ENCODE measurements at places on chromosomes 5 and 9.

GRCh38 chr5:72177538-72177937 is 70.3 kb downstream of the MAP1B start:
- DNase-seq, result no peak

DNA sequence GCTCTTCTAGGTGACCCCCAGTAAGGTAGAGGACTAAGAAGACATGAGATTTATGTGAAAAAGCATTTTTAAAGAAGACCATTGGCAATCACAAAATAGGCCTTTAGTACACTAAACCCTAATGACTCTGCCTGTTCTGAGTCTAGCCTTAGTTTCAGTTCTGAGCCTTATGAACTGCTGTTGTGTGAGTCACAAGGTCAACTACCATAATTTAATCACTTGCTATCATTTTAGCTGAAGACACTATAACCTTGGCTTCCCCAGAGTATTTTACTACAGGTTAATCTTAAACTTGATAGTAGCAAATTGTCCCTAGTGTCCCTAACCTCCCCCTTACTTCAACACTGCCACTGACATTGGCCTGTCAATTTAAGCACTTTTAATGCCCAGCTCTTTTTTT is 34.4 kb downstream of the APC start:
- DNase-seq, result no peak

GRCh38 chr5:36301858-36302603 is at the start of gene RANBP3L:
Gene RANBP3L (minus strand): TSS chr5:36301902. CDS start chr5:36301416, 486 bp downstream.
- no peak for DNase-seq

- DNase-seq, result no peak
These were observed 5.9 kb upstream of the MGAT1 start for GRCh38 chr5:180808461-180809000.

Data from fibroblast of skin of left quadriceps (primary cell).